ENCODE measurements at places on chromosomes 5 and 9.

DNA sequence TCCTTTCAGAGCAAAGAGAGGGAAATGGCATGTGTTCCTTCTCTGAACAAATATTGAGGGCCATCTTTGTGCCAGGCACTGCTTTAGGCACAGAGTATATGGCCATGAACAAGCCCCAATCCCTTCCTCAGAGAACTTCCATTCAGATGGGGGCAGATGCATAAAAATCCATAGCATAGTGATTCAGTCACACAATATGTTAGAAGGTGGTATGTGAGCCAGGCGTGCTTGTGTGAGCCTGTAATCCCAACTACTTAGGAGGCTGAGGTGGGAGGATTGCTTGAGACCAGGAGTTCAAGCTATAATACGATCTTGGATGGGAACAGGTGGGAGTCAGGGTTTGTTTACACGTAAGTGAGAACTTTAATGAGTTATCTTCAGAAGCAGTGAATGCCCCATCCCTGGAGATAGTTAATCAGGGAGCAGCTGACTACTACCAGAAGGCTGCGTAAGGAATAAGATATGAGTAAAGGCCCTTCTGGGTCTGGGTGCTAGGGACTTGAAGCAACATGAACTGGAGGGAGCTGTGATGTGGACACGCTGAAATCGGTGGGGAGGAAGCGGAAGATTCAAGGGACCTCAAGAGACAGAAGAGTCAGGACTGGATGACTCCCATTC, 27.1 kb downstream of the NANS start:
- DNase-seq, result no peak

DNA sequence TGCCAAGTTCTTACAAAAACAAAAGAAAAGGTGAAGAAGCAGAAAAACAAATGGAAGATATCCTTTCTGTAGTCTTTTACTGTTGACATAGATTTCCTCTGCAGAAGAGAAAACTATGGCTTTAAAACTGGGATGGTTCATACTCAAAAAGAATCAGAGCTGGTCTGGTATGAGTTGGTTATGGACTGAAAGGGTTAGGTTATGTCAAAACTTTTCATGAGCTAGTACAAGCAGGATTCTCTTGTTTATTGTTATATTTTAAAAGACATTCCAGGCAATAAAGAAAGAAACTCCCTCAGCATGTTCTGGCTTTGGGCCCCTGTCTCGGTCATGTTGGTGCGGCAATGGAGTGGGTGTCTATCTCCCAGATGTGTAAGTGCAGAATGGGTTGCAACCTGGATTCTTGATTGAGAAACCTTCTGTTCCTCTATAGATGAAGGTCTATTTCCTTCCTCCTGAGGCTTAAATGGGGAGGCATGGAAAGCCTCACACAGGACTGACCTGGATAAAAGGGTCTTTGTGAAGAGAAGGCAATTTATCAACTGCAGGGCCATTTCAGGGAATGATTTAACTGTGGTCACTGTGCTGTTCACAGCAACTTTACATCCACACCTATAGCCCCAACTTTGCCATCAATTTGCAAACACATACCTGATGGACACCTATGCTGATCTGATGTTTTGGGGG, 209.6 kb upstream of the TNC start:
- no peak for DNase-seq

DNA sequence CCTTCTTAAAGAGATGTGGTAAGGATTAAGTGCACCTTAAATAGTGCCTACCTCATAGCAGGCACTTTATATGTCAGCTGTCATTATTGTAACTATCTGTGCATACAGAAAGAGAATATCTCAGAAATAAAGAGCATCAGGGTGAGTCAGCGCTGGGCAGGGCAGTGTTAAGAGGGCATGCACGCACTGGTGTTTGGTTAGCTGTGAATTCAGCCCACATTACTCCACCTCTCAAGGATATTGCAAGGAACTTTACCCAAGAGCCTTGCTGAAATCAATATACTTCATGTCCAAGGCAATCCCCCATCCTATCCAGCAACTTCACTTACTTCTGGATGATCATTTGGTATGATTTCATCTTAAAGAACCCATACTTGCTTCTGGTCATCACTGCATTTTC, 300.9 kb downstream of the NTRK2 start:
- DNase-seq, result no peak

GRCh38 chr5:42597318-42597937, 159.2 kb upstream of the CCDC152 start:
- DNase-seq, result no peak

DNA sequence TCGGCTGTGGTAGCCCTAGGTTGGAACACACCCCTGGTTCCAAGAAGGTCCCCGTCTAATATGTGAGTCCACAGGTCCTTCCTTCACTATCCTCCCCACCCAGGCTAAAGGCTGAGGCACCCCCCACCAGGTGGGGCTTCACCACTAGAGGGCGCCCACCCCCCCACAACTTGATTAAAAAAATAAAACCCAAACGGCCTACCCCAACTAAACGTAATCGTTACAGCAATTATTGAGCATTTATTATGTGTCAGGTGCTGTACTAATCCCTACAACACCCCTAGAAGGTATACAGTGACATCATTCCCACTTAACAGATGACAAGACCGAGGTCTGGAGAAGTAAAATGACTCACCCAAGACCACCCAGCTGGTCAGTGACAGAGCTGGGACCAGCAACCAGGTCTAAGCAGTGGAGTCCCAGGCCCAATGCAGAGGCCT, 65.0 kb downstream of the FGF18 start:
- DNase-seq, result no peak

DNA sequence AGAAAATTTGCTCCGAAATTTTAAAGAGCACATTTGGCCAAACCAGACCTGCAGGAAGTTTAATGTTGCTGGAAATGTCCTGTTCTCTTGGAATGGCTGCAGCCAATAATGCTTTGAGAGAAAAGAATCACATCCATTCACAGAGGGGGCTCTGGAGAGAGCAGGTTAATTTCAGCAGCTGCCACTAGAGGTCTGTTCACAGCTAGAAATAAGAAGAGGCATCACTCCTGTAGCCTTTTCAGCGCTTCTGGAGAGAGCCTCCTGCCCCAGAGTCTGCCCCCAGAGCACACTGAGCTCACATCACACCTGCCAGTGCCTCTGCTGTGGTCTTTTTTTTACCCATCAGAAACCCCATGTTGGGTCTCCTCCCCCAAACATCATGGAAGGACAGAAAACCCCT, 124.8 kb upstream of the RAD23B start:
- DNase-seq, result peak; percentile 61

DNA sequence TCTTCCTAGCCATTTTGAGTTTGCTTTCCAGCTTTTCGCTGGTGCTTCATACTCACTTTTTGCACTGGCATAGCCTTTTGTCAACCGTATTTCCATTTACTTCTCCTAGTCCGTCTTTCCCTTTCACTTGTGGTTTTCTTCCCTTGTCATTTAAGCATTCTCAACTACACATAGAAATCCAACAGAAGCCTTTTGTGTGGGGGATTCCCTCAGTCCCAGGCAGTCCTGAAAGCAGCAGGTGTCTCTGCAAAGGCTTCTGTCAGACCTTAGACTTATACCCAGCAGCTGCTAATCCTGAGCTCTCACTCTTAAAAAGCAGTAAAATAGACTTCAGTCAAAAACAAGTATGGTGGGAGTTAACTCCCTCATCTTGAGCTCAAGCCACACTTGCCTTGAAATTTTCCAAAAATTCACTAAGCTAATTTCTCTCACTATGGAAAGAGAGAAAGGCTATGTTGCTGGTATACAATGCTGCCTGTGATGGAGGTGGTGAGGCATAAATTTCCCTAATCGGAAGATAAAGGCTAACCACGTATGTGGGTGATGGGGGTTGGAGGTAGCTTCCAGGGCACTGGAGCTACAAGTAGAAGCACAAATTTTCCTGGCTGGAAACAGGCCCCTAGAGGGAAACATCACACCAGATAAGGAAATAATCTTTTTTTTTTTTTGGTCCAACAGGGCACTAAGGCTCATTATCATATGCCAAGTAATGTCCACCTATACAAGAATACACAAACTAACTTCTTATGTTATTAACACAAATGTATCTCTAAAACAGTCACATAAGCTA, 34.8 kb upstream of the IFNK start:
- no peak for DNase-seq

GRCh38 chr5:61919920-61920319, 386.1 kb upstream of the KIF2A start:
- DNase-seq, result peak; percentile 49

- no peak for DNase-seq
These were observed 960 bp upstream of the IFNB1 start for GRCh38 chr9:21078702-21079101.

DNA sequence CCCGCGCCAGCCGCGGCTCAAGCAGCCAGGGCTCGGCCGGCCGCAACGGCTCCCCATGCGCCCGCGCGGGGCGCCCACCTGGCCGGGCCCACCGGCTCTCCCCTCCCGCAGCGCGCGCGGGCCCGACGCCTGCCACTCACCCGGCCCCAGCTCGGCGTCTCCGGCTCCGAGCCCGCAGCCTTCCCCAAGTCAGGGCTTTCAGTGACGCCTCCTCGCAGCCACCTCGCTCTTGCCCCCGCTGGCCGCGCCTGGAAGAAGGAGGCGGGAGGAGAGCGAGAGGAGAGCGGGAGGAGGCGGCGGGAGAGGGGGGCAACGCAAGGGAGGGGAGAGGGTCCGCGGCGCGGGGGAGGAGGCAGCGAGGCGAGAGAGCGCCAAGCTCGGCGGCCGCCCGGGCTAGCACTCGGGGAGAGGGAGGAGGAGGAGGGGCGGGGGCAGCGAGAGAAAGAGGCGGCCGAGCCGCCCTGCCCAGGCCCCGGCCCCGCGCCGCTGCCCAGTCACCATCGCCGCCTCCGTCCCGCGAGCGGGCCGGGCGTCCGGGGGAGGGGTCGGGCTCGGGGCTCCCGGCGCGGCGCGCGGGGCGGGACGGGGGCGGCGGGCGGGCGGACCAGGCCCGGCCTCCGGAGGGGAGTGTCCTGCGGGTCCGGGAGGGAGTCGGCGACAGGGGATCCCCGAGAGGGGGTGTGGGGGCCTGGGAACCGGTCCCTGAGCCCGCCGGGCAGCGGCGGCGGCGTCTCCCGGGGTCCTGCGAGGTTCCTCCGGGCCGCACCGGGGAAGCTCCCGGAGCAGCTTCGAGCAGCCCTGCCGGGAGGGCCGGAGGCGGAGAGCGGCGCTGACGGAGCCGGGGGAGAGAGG, at the start of gene LHFPL2:
LHFPL2 (minus strand) TSS at position 414 of the 852 bp plus-strand sequence. CDS start 138,559 bp downstream, outside the sequence.
- peak; percentile 45 for DNase-seq

GRCh38 chr5:126280846-126281245, 142.4 kb upstream of the GRAMD2B start:
- no peak for DNase-seq

GRCh38 chr5:77010243-77010642, 20.0 kb upstream of the AGGF1 start:
- DNase-seq, result no peak

Data from DMS153 (cell line).